A549 (cell line): ENCODE measurements at places on chromosomes 5 and 9.
A peak's percentile ranks its signal among the peaks of the same experiment; 100 is the strongest.

DNA sequence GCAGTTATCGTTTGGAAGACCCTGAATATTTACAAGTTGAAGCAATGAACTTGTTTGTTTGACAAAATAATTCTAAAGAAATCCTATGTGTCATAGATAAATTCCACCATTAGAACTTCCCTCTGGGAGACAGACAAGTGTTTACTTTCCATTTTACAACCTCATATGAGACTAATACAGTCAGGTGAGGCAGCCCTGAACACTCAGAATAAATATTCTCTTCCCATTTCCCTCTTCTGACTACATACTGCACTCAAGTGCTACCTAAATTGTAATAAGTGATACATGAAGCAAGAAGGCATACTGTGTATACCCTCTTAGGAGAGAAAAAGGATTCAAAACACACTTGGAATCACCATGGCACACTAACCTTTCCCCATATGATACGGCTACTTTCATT, 6.8 kb downstream of the RASEF start:
- no peak for DNase-seq

GRCh38 chr9:125785248-125785751, 38.1 kb downstream of the PBX3 start:
- DNase-seq, result no peak

DNA sequence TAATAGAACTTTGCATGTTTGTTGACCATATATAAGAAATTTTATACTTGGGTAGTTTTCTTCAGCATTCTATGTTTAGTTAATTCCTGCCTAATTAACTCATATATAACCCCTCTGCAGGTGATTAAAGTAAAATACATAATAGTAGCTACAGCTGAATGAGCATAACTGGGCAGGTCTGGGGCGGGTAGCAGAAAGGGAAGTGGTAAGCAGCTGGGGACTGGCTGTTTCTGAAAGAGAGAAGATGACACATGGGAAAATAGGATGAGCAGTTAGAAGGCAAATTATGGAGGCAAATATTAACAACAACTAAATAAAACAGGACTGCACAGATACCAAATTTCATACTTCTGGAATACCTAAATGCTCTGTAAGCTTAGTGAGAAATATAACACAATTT, 128.1 kb downstream of the CPLANE1 start:
- DNase-seq, result no peak

DNA sequence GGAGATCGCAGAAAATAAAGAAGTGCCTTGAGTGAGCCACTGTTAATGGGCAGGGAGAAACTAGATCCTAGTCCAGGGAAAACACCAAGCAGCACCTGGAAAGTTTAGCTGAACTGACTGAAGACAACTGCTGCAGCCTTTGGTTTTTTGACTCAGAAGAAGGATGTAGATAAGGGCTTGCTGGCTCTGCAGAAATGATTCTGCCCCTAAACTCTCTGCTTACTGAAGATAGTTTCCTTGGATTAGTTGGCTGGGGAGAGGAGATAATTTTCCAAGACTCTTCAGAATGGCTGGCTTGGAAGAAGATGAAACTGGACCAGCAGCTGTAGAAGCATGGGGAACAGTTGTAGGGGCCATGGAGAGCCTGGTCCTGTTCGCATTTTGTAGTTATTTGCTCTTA, 471.8 kb downstream of the KDM4C start:
- no peak for DNase-seq

DNA sequence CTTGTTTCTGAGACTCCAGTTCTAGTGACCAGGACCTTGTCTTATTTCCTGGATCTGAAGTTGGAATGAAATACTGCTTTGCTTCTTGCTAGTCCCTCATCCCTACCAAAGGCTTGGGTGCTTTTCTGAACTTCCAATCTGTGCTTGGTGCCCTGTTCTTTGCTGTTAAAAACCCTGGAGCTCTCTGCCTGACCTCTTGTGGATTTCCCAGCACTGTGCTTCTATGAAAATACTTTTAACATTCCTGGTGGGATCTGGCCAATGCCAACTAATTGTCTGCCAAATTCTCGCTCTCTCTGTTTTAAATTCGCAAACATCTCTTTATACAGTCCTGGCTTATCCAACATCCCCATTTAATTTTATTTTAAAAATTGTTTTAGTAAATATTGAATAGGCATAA, 26.7 kb upstream of the CSNK1G3 start:
- DNase-seq, result no peak

GRCh38 chr9:102354041-102354440, 615.6 kb upstream of the GRIN3A start:
- no peak for DNase-seq

DNA sequence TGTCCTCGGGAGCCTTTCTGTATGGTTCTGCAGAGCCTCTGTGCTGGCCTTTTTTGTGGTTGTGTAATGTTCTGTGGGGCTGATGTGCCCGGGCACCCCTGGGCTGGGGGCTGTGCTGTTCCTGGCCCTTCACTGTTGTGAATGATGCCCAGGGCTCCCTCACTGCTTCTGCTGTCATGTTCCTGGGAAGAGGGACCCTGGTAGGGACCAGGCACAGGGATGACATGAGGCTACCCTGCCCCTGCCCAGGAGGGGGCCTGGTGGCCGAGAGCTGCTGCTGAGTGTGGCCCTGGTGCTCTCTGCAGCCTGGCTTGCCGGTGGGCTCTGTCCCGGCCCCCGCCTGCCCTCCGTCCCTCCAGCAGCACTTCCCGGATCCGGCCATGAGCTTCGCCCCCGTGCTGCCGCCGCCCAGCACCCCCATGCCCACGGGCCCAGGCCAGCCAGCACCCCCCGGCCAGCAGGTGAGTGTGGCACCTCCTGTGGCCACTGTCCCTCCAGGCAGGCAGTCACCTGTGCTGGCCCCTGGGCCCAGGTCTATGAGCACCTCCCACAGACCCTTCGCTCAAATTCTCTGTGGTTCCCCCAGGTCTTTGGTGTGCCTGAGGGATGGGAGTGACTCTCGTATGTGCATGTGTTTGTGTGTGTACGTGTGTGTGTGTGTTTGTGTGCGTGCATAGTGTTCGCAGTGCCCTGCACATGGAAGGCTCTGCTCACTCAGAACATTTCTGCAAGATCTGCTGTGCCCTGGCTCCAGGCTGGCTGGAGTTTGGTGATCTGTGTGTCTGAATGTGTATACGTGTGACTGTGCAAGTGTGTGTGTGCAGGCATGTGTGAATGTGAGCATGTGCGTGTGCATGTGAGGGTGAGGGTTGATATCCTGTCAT, 72.3 kb downstream of the WNK2 start:
- no peak for DNase-seq

DNA sequence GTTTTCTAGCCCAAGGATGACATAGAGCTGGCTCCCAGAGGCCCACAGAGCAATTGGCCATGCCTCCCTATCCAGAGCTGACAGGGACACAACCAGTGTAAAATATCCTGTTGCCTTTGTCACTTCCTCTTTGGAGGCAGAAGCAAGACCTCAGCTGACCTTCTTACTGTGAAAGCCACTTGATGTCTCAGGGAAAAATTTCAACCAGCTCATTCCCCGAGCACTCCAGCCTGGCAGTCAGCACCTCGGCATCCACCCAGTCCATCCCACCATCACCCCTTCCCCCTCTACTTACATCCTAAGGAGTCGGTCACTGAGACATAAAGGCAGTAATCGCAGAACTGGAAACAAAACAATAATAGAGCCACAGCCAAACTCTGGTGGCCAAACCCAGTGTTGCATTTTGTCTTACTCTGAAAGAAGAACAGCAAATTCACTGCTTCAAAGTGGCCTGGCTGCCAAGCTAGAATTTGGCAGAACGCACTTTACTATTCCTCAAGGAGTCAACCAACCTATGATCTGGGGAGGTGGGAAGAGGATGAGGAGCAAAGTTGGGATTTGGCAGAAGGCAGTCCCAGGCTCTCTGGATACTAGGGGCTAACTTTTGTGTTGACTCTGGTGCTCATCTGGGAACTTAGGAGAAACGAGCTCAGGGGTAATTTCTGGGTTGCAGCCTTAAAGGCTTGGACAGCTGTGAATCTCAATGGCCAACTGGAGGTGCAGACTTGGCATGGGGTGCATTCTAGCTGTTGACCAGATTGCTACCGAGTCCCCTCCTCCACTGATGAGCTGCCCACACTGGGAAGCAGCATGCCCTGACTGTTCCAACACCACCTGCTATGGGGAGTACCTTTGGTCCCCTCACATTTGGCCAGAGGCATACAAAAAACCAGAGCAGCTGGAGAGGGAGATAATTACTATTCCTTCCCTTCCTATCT, 13.6 kb downstream of the NIPAL4 start:
- no peak for DNase-seq

GRCh38 chr9:133269537-133270362, 5.3 kb downstream of the ABO start:
- DNase-seq, result no peak

GRCh38 chr5:141986072-141986471, 17.2 kb downstream of the RNF14 start:
- no peak for DNase-seq

GRCh38 chr9:110541950-110542349, 37.6 kb downstream of the SVEP1 start:
- DNase-seq, result no peak

- DNase-seq, result no peak
Observed at GRCh38 chr5:171050916-171051315, 189.1 kb downstream of the RANBP17 start.

- no peak for DNase-seq
Observed at GRCh38 chr5:1067141-1068121, 44.4 kb downstream of the SLC12A7 start.

DNA sequence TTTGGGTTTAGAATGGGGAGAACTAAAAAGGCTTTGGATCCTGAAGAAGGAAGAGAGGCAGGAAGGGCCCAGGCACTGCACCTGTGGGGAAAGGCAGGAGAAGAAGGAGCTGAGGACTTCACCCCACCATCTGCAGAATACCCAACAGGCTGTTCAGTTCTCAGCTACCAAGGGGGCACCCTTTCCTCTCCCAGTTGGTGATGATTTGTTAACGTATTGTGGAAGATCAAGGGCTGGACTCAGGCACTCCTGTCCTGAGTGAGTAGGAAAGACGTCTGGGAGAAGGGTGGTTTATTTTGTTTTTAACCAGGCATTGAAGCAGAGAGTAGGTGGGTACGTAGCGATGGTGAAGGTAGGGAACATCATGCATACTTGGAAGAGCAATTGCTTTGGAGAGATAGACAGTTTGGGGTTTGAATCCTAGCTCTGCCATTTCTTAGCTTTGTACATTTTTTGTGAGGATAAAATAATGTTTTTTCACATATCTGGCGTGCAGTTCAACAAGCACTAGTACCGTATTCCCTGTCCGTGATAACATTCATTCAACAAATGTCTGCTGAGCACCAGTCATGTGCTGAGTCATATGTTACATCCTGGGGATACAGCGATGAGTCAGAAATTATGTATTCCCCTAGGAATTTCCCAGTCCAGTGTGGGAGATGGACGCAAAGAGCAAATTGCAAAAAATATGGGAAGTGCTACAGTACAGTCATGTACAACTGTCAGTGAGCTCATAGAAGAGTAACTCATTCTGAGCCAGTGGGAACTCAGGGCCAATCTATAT, 2.1 kb downstream of the MSANTD3 start:
- peak; percentile 94 for DNase-seq

GRCh38 chr5:167642779-167643517, 648.5 kb upstream of the WWC1 start:
- peak; percentile 39 for DNase-seq

DNA sequence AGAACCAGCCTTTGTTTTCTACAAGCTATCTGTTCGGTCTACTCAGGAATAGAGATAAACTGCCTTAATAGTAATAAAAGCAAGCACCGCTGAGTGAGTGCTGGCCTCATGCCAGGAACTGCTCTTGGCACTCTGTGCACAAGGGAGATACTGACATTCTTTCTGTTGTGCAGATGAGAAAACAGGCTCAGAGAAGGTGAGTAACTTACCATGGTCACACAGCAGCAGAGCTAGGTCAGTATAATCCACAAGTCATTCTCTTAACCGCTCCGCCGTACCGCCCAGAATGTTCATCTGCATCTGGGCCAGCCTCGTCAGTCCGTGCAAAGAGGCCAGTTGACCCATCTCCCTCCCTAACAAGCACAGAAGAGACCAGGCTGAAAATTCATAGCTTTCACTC, 27.4 kb downstream of the QRFP start:
- DNase-seq, result no peak

DNA sequence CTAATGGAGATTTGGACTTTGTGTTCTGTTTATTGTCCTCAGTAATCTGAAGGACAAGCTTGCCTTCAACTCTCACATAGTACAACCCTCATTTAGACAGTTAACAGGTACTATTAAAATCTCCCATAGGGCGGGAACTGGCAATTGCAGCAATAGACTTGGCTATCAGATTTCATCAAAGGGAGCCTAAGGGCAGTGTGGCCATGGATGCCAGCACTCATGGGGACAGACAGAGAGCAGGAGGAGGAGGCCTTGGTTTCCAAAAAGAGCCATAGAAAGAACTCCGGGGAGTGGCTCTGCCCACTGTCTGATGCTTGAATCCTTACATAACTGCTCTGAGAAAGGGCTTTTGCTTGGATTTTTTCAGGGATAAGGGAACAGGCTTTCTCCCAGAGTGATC, 6.8 kb downstream of the SLC36A1 start:
- DNase-seq, result no peak

GRCh38 chr9:28073270-28073669, 500.0 kb upstream of the C9orf72 start:
- DNase-seq, result peak; percentile 49

- DNase-seq, result no peak
Observed at GRCh38 chr9:132627106-132627505, 42.7 kb downstream of the DDX31 start.

DNA sequence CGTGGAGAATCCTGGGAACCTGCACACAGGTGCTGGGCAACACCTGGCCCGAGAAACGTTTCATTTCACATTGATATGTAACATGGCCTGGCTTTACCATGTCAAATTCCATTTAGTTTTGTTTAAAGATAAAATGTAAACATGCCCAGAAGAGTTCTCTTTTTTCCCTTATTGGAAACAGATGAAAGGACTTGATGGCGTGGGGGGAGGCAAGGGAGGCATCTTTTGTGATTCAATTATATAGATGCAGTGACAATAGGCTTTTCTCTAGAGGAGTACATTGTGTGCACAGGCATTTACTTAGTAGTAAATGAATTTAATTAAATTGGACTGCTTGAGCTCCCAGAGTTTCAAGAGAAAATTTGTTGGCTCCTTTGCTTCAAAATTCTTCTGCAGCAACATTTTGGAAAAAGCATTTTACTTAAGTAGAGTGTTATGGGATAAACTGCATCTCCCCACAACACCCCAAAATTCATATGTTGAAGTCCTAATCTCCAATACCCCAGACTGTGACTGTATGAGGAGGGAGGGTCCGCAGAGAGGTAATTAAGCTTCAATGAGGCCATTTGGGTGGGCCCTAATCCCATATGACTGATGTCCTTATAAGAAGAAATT, 254.3 kb upstream of the NFIL3 start:
- no peak for DNase-seq

- no peak for DNase-seq
Observed at GRCh38 chr5:76000582-76000981, 82.6 kb upstream of the SV2C start.

DNA sequence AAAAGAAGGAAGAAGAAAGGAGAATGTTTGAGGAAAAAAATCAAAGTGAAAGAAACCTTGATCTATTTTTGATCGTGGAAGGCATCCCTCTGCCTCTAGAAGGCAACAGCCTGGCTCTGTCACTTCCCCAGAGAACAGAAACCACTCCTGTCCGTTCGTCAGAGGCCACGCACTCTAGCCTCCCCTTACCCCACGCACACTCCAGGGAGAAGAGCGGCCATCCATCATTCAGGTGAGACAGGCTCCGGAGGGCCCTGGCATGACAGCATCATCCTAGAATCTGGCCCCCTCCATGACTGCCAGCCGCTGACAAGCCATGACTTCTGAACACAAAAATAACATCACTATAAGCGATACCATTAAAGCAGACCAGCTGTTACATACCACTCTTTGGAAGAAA, 135.8 kb downstream of the ROR2 start:
- DNase-seq, result no peak

- peak; percentile 29 for DNase-seq
Observed at GRCh38 chr5:149939546-149939945, 5.0 kb downstream of the PDE6A start.
